RPMI7951 (cell line): ENCODE measurements at places on chromosomes 5 and 9. TPM values are rescaled to one million over a fixed set of nuclear protein-coding genes. Genes with fewer than 3 reads are reported as not detected.

- peak; percentile 47 for DNase-seq
Measured at GRCh38 chr5:138138949-138139780, at the start of gene NME5. Gene NME5 (minus strand): TSS chr5:138139428. CDS start chr5:138138780, 648 bp downstream.

DNA sequence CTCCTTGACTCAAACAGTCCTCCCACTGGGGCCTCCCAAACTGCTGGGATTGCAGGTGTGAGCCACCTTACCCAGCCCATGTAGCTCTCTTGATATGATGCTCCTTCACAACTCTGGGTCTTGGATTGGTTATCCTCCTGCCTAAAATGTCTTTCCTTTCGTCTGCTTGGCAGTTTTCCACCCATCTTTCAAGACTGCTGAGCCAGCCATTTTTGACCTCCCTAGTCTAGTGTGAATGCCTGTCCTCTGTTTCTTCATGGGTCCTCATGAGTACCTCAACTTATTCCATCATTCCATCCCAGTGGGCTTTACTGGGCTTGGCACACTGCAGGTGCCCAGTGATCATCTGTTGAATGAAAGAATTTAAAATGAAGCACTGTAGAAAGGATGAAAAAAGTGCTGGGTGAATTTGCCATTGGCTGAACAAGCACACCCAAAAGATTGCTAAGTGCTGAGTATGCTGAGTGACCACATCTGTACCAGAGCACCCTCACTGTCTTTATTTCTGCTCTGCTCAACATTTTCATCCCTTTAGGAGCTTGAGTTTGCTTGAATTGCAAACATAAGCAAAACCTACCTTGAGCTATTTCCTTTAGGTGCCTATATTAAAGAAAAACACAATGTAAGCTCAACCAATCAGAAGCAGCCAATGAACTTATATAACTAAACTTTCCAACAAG, 84.8 kb upstream of the FAM169A start:
- no peak for DNase-seq

- no peak for DNase-seq
Measured at GRCh38 chr9:124765439-124765835, 5.7 kb downstream of the NR6A1 start.

GRCh38 chr5:145101246-145101645, 733.9 kb downstream of the PRELID2 start:
- DNase-seq: no peak

GRCh38 chr9:33125871-33126823, 41.0 kb downstream of the B4GALT1 start:
- DNase-seq: peak; percentile 70

- no peak for DNase-seq
Measured at GRCh38 chr9:72537011-72537545, 15.7 kb downstream of the TMC1 start.

The CXXC5 gene
- 39.8 and 43.0 TPM in 2 replicates for total RNA-seq
